ENCODE measurements at places on chromosomes 2 and 18.

DNA sequence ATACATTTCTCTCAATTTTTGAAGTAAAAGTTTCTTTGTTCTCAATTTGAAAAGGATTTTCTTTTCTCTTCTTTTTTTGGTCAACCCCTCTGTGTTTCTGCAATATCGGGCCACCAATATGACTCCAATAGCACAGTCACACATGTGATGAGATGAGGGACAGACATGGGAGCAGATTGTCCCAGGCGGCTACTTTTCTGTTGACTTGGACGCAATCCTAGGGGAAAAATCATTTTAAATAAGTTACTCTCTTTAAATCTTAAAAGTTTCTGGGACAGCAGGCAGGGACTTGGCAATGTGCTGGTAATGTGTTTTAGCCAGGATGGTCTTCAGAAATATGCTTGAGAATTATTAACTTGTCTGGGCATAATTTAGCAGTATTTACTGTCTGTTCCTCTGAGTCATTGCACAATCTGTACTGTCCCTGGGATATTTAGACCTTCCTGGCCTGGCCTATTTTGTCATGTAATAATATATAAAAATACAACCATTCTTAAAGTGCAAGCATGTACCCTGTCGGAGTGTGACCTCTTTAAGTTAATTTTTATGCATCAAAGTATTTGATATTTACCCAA lies 388.5 kb upstream of the FANCL start:
- DNase-seq, result no peak

- DNase-seq, result peak; percentile 32
Observed at GRCh38 chr2:144170179-144170578, 349.7 kb downstream of the ZEB2 start.

GRCh38 chr2:205650931-205651330 lies 31.4 kb upstream of the NRP2 start:
- DNase-seq, result no peak

DNA sequence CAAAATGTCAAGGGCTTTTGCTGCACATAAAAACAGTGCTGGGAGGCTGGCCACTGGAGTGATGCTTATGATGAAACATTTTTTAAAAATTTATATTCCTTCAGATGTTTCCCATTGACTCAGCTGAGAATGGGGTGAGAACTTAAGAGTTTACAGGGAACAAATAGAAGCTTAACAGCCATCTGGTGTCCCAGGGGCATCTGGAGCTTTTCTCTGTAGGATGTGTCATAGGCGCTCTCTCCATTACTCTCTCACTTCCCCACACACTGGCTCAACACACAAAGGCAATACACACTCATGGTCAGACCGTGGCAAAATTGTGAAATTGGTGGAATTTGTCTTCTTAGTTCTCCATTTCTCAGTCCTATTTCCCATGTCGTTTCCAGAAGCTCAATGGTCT lies 783.1 kb upstream of the LRRTM1 start:
- DNase-seq, result no peak

- no peak for DNase-seq
Observed at GRCh38 chr2:200873560-200873959, 9.1 kb upstream of the CLK1 start.
